ENCODE measurements at places on chromosomes 13 and 19. TPM values are rescaled to one million over a fixed set of nuclear protein-coding genes. Genes with fewer than 3 reads are reported as not detected.

Gene ICAM4
- polyA plus RNA-seq = 0.56 TPM

Gene RXFP2
- polyA plus RNA-seq = not detected

Gene METTL21C
- polyA plus RNA-seq = not detected

Gene COL4A1
- polyA plus RNA-seq = 59.0 TPM

Gene NDFIP2
- 12.4 TPM for polyA plus RNA-seq

GRCh38 chr13:100440751-100441425 is 147.7 kb downstream of the GGACT start:
- no peak for DNase-seq

GRCh38 chr19:10085641-10086590 is at the start of gene SHFL:
SHFL (plus strand) TSS chr19:10086317; CDS start chr19:10086428, 111 bp downstream.
- DNase-seq = peak; percentile 94

GRCh38 chr19:30870876-30871275 is 478.4 kb downstream of the TSHZ3 start:
- no peak for DNase-seq

- DNase-seq = no peak
Observed at GRCh38 chr19:29943615-29944014, 1.6 kb downstream of the URI1 start.

- DNase-seq = no peak
Observed at GRCh38 chr19:14544047-14544446, 14.7 kb downstream of the TECR start.

DNA sequence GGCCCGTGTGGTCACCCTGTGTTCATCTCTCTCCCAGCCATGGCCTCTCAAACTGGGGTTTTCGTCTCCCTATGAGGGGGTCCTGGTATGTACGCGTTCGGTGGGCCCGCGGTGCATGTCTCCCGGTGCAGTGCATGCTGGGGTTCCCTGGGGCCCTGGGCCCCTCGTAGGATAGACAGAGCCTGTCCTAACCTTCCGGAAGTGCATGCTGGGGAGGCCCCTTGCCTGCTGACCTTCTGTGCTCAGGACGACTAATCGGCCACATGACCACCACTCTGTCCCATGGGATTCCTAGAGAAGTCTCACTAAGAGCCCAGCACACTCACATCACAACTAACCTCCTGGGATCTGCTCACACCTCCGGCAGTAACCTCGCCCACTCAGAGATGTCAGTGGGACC is 4.9 kb upstream of the USE1 start:
- DNase-seq = no peak

DNA sequence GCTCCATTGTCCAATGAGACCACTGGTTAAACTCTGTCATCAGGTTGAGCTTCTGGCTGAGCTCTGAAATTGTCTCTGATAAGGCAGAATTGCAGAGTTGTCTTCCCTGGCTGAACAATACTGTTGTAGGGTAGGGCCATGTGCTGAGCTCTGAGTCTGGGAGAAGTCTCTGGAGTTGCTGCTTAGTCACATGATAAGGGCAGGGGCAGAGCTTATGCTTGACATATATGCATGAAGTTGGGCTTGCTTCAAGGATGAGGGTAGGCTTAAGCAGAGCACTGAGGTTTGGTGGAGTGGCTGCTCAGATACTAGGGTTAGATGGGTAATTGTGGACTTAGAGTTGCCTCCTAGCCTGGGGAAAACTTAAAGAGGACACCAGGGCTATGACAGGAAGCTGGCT is 946.3 kb upstream of the MIR17HG start:
- DNase-seq = no peak

DNA sequence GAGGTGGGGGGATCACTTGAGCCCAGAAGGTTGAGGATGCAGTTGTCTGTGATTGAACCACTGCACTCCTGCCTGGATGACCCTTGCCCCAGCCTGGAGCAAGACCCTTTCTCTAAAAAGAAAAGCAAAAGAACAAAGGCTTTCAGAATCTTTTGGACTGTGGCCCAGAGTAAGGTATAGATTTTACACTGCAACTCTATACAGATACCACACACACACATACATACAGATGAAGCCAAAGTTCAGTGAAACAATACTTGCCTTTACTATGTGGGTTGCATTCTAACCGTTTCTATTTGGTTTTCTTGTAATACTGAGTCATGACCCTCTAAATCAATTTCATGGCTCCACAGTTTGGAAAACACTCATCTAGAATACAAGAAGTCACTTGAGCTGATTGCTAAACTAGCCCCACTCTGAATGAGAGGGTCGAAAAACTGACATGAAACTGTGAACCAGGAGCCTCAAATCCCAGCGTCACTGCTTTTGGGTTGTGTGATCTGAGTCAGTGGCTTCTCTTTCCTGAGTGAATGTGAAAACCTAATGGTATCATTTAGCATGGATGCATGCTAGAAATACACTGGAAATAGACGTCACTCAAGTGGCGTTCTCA is 756.1 kb downstream of the UQCRFS1 start:
- no peak for DNase-seq

- no peak for DNase-seq
Observed at GRCh38 chr13:27288392-27288791, 17.8 kb downstream of the RASL11A start.

DNA sequence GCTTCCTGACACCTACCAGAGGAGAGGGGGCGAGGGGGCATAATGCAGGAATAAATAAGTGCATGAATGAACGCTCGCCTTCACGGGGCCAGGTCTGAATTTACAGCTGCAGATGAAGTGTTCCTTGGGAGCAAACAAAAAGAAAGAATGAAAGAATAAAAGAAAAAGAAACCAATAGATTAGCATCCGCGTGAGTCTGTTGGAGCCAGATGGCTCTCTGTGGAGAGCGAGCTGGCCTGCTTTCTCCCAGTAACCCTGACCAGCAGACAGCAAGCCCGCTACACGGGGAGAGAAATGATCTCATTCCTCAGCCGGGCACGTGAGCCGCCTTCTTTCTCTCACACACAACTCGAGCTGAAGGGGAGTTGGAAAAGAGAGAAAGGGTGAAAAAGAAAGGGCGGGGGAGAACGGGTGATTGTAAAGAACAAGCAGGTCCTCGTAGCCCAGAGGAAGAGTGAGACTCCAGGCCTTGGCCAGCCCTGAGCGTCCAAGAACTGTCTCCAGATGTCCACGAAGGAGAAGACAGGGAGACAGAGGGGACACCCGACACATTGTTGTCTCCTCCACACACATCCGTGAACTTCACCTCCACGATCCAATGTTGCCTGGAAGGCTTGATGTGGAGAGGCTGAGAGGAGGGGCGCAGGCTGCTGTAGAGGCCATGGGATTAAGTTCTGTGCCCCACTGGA is 81.4 kb downstream of the RNASEH2B start:
- DNase-seq = peak; percentile 84
